ENCODE measurements at places on chromosomes 11 and 22.
A peak's percentile ranks its signal among the peaks of the same experiment; 100 is the strongest.

- no peak for DNase-seq
Measured at GRCh38 chr22:38298312-38299005, 18.8 kb downstream of the CSNK1E start.

GRCh38 chr11:92789761-92790160 is 179.7 kb upstream of the MTNR1B start:
- no peak for DNase-seq

DNA sequence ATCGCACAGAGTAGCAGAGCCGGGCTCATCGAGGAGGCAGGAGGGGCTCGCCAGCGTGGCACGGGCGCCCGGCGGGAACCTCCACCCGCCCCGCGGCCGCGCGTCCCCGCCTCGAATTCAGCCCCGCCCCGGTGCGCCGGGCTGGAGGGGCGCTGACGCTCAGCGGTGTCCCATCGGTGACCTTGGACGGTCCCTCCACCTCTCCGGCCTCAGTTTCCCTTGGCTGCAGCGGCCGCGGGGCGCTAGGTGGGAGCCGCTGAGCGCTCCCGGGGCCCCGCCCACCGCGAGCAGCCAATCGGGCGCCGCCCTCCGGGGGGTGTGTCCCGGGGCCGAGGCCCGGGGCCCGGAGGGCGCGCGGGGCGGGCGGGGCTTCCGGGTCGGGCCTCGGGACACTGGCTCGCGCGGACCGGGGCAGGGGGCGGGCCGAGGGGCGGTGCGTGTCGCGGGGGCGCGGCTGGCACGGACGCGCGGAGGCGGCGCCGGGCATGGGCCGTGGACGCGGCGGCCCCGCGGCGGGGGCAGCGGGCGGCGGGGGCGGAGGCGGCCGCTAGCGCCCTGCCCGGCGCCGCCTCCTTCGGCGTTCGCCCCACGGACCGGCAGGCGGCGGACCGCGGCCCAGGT is at the start of gene PPARA:
Gene PPARA, plus strand, starts transcription at position 493 of the 621 bp plus-strand sequence. CDS start 47,858 bp downstream, outside the sequence.
- DNase-seq, result peak; percentile 40

DNA sequence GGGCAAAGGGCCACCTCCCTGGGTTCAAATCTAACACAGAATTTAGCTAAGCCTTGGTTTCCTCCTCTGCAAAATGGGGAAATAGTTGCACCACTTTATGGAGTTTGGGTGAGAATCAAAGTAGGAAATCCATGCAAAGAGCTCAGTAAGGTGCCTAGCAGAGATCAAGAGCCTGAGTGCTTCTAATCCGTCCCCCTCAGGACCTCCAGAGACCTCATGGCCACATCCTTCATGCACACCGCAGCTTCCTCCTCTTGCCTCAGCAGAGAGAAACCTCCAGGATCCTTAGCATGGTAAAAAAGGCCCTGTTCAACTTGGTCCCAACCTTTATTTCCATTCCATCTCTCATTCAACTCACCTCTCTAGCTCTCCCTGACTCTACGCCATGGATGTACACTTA is 37.8 kb upstream of the NAV2 start:
- DNase-seq, result no peak

GRCh38 chr11:61021661-61022212 is 50.3 kb downstream of the CD6 start:
- no peak for DNase-seq

- DNase-seq, result no peak
Measured at GRCh38 chr11:41497974-41498373, 38.5 kb upstream of the LRRC4C start.

DNA sequence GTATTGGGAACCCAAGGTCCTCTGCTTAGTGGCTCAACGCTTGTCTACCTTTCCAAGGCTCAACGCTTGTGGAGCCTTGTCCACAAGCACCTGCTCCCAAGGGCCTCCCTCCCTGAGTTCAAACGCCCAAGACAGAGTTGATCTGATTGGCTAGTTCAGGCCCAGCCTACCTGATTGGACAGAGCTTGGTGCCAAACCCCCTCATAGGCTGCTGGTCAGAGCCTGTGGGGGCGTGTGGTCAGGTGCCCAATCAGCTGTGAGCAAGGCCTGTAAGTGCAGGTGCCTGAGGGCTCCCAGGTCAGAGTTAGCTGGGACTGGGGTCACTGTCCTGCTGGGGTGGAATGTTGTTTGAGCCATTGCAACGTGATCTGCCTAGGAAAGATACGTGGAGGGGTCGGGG is 16.9 kb upstream of the TMPRSS6 start:
- no peak for DNase-seq

DNA sequence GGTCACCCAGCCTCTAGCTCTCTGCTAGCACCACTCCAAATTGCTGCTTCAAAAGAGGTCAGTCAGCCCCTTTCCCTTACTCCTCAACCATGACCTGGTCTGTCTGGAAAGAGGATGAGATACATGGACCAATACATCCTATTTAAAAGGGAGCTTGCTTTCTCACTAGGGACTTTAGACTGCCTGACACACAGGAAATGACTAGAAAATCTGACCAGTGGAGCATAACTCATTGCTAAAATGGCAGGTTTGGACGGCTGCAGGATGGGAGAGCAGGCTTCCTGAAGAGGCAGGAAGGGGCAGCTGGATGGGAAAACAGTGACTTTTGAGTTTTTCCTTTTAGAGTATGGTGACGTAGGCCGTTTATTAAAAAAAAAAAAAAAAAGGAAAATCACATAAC is 25.3 kb downstream of the STIM1 start:
- DNase-seq, result peak; percentile 67

- DNase-seq, result peak; percentile 74
Measured at GRCh38 chr11:64268025-64268892, 16.2 kb downstream of the BAD start.

DNA sequence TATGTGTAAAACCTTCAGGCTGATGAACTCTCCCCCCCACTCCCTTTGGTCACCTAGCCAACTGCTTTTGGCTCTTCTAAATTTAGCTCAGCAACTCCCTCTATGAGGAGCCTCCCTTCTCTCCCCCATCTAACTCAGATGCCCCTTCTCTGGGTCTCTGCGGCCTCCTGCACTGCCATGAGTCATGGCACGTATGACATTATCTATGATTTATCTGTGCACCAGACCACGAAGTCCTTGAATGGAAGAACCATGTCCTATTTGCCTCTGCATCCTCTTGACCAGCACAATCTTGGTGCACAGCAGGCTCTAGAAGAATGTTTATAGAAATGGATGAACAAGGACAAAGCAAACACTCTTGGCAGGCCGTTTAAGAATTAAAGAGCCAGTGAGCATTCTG is 46.0 kb downstream of the RPL27A start:
- no peak for DNase-seq

GRCh38 chr11:20058749-20059458 is 101.4 kb downstream of the DBX1 start:
- DNase-seq, result no peak

DNA sequence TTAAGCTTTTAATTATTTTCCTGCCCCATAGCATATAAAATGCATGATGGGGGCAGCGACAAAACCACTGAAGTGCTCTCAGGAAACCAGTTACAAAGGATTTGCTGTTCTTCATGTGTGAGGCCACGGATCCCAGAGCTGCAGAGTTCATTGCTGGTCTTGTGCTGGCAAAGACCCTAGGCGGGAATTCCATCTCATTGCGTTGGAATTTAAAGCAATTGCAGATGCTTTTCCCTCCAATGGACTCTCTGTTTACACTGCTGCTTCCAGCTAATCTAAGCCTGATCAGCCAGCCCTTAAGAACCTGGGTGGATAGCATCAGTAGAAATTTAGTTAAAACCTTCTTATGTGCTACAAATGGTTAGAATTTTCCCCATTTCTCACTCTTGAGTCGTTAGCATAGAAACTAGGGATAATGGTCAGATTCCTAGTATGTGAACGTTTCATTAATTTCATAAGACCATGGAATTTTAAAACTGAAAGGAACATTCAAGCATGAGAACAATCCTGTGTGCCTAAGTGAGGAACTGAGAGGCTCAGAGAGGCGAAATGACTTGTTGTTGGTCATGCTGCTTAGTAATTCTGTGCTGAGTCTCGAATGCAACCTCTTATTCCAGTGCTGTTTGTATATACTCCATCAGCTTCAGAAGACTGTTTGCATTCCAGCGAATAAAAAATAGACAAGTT is 36.1 kb upstream of the ADSL start:
- no peak for DNase-seq

- no peak for DNase-seq
Measured at GRCh38 chr11:87560352-87560751, 522.6 kb downstream of the TMEM135 start.

DNA sequence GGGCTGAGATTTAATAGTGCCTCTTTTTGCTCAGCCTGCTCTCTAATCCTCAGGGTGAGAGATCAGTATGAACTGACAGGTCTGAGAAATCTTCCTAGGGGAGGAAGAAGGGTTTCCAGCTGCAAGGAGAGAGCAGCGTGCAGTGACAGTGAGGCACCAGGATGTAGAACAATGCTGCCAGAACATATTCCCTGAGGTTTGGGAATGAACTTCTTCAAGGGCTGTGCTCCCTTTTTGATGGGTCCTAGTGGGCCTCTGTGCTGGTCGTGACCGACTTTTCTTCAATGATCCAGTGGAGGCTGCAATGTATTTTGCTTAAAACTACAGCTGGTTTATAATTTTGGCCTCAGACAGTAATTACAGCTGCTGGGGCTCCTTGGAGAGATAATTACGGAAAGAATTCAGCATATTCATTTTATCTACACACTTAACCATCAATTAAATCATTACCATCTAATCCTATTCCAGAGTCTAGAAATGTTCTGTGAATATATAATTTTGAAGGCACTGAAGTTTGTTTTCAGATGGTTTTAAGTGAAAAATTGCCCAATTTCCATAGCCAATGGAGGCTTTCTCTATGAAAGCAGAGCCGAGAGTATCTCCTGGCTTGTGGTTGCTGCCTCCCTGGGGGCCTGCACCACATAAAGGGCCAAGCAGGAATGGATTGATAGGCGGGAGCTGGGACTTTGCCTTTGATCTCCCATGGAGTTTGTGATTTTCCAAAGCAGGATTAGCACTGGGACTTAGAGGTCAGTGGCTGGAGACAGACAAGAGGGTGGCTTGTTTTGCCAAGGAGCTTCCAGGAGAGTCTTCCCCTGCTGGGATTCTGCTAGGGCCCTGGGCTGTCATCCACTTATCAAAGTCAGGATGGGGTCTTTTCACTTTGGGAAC is 41.0 kb upstream of the OLFML1 start:
- no peak for DNase-seq

DNA sequence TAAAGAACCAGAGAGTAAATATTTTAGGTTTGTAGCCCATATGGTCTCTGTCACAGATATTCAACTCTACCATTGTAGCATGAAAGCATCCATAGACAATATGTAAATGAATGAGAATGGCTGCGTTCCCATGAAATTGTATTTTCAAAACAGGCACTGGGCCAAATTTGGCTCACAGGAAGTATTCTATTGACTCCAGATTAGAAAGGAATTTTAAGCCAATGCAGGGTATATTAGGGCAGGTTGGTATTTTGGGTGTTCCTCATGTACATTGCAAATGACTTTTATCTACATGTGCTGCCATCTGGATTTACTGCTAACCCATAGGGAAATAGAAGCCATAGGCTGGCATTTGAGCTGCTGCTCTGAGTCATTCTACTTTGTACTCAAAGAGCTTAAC is 35.1 kb upstream of the PDGFD start:
- DNase-seq, result no peak

DNA sequence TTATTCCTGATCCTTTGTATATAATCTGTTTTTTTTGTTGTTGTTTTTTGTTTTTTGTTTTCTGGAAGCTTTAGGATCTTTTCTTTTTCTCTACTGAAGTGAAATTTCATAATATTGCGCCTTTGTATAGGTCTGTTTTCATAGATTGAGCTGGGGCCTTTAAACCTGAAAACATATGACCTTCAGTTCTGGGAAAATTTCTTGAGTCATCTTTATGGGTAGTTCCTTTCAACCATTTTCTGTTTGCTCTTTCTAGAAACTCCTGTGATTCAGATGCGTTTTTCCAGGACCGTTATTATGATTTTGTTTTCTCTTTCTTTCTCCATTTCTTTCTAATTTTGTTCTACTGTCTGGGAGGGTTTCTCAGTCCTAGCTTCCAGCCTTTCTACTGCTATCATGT is 43.7 kb downstream of the BSX start:
- DNase-seq, result no peak

- DNase-seq, result no peak
Measured at GRCh38 chr11:95322539-95322938, 91.5 kb upstream of the SESN3 start.

DNA sequence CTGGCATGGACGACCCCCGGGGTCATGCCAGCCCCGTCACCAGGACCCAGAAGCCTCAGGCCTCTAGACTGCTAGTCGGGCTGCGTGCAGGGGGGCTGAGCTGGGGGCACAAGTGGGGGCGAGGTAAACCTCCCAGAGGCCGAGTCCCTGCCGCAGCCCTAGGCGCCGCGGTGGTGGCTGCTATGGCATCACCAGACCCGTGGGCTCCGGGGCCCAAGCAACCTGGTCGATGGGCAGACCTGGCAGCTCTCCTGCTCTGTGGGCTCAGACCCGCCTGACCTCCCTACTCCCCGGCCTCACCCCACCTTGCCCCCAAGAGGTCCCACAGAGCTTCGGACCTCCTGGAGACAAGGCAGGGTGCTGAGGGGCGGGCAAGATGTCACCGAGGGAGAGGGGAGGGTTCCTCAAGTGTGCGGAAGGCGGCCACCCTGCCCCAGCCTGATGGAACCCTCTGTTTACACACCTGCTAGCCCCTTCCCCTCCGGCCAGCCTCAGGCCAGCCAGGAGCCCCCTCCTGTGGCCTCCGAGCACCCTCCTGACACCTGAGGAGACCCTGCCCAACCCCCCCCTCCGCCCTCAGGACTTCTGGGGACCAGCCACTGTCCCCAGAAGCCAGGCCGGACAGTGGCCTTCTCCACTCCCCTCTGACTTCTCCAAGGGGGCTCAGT is 9.4 kb downstream of the IGF2 start:
- no peak for DNase-seq

DNA sequence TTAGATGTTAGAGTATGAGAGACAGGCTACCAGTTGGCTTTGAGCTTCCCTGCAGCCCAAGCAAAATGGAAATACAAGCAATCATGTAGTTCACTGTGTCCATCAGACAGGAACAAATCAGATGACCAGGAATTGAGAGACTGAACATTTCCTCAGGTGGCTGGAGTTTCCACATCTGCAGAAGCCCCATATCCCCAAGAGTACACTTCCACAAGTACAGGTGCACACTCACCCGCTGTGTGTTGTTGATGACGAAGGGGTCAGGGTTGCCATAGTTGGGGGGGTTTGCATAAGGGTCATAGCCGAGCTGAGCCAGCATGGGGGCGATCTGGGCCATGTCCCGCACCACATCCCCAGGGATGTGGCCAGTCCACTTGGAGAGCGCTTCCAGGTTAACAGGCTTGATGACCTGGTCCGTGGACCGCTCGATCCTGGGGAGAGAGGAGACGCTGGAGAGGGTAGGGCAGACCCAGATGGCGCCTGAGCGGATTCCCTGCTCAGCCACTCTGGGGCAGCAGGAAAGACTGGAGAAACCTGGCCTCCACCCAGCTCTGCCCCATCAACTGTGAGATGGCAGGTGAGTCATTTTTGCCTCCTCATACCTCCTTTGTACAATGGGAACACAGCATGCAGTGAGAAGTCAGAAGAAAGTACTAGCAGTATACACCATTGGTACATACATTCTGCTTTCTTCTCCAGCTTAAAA is 23.9 kb upstream of the TFIP11 start:
- no peak for DNase-seq

Data from endothelial cell of umbilical vein (primary cell).